A549 treated with CpdA at 1 μM for 4 hours (cell line): ENCODE measurements at places on chromosomes 4 and X. TPM values are rescaled to one million over a fixed set of nuclear protein-coding genes. Genes with fewer than 3 reads are reported as not detected.

SYNPO2 gene
- 1.1 to 1.8 TPM (median 1.5 TPM) in 5 replicates for total RNA-seq

HPRT1 gene
- total RNA-seq = 99.6 to 133 TPM (median 104 TPM) in 5 replicates

F9 gene
- total RNA-seq = not detected in 5 replicates

KCND1 gene
- 0.86 to 2.0 TPM (median 1.2 TPM) in 5 replicates for total RNA-seq

CYTL1 gene
- not detected in 5 replicates for total RNA-seq

GABRA4 gene
- total RNA-seq = not detected in 5 replicates

RTL9 gene
- 0.05 to 0.12 TPM (median 0.07 TPM) in 5 replicates for total RNA-seq

MAGEA6 gene
- total RNA-seq = 10.7 to 13.3 TPM (median 12.0 TPM) in 5 replicates

CD40LG gene
- not detected in 5 replicates for total RNA-seq

PHKA1 gene
- 18.0 to 21.7 TPM (median 20.3 TPM) in 5 replicates for total RNA-seq

GLRB gene
- 0.78 to 1.1 TPM (median 0.91 TPM) in 5 replicates for total RNA-seq

EFHC2 gene
- total RNA-seq = 0.21 to 0.31 TPM (median 0.28 TPM) in 4 of 5 replicates, not detected in the other

NSUN7 gene
- total RNA-seq = 0.14 to 0.53 TPM (median 0.30 TPM) in 5 replicates

EMCN gene
- total RNA-seq = not detected in 5 replicates

BEX3 gene
- 223 to 252 TPM (median 226 TPM) in 5 replicates for total RNA-seq

BEND2 gene
- not detected in 5 replicates for total RNA-seq

ACTRT1 gene
- total RNA-seq = not detected in 5 replicates

CFAP47 gene
- total RNA-seq = not detected in 5 replicates

NUDT10 gene
- total RNA-seq = 0.28 to 0.67 TPM (median 0.38 TPM) in 5 replicates

GYPB gene
- total RNA-seq = not detected in 5 replicates

FMR1NB gene
- total RNA-seq = not detected in 5 replicates

UGT2B17 gene
- not detected in 5 replicates for total RNA-seq

RASSF6 gene
- total RNA-seq = 0.57 to 0.90 TPM (median 0.83 TPM) in 5 replicates

HDX gene
- total RNA-seq = 1.9 to 3.1 TPM (median 2.7 TPM) in 5 replicates

ZCCHC13 gene
- not detected in 5 replicates for total RNA-seq

RIPPLY1 gene
- total RNA-seq = 0.07 to 0.14 TPM in 2 of 5 replicates, not detected in the others

RS1 gene
- not detected in 5 replicates for total RNA-seq

MMRN1 gene
- not detected in 5 replicates for total RNA-seq

PDE5A gene
- total RNA-seq = 0.13 to 0.32 TPM (median 0.25 TPM) in 5 replicates

ANOS1 gene
- total RNA-seq = 0.05 to 0.09 TPM (median 0.06 TPM) in 3 of 5 replicates, not detected in the others

PHEX gene
- total RNA-seq = 0.27 to 0.44 TPM (median 0.36 TPM) in 5 replicates

SPATA4 gene
- 0.18 to 0.78 TPM (median 0.20 TPM) in 3 of 5 replicates, not detected in the others for total RNA-seq

DUSP21 gene
- not detected in 5 replicates for total RNA-seq

ATP2B3 gene
- 0.06 to 0.15 TPM (median 0.07 TPM) in 5 replicates for total RNA-seq

TAF7L gene
- 0.06 to 0.15 TPM (median 0.09 TPM) in 4 of 5 replicates, not detected in the other for total RNA-seq

ARAP2 gene
- total RNA-seq = 0.36 to 0.75 TPM (median 0.43 TPM) in 5 replicates

GYPE gene
- not detected in 5 replicates for total RNA-seq

IQCM gene
- total RNA-seq = not detected in 5 replicates

USP17L25 gene
- not detected in 5 replicates for total RNA-seq

SSX1 gene
- total RNA-seq = 0.14 TPM in 1 of 5 replicates, not detected in the others

FSTL5 gene
- total RNA-seq = 0.02 TPM in 1 of 5 replicates, not detected in the others

VCX3B gene
- total RNA-seq = not detected in 5 replicates

LDB2 gene
- not detected in 5 replicates for total RNA-seq

CLOCK gene
- total RNA-seq = 4.8 to 6.1 TPM (median 5.3 TPM) in 5 replicates
